ENCODE measurements at places on chromosomes 5 and 9.

DNA sequence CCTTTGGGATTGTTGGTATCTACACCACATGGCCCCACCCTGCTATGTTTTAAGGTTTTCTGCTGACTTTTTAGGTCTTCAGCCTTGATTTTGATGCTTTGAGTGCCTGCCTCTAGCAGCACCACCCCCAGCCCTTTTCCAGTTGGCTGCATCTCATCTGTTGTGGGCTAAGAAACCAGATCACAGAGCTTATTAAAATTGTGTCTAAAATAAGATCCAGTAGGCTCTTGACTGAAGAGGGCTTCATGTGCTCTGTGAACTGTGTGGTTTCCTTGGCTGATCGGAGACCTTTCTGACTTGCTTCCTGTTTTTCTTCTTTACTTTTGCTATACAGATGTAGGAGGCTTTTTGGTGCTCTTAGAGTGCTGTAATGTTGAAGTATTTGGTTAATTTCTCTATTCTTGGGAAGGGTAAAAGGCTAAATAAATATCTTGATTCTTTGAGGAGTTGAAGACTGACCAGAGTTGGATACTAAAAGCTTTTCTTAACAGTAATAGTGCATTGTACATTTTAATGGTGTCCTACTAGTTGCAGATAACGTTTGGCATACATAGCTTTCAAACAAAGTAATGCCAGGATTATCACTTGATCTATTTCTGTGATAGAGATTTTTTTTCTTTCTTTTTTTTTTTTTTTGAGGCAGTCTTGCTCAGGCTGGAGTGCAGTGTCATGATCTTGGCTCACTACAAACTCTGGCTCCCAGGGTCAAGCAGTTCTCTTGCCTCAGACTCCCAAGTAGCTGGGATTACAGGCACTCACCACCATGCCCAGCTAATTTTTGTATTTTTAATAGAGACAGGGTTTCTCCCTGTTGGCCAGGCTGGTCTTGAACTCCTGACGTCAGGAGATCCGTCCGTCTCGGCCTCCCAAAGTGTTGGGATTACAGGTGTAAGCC lies 4.5 kb downstream of the UBE2D2 start:
- peak; percentile 78 for DNase-seq

DNA sequence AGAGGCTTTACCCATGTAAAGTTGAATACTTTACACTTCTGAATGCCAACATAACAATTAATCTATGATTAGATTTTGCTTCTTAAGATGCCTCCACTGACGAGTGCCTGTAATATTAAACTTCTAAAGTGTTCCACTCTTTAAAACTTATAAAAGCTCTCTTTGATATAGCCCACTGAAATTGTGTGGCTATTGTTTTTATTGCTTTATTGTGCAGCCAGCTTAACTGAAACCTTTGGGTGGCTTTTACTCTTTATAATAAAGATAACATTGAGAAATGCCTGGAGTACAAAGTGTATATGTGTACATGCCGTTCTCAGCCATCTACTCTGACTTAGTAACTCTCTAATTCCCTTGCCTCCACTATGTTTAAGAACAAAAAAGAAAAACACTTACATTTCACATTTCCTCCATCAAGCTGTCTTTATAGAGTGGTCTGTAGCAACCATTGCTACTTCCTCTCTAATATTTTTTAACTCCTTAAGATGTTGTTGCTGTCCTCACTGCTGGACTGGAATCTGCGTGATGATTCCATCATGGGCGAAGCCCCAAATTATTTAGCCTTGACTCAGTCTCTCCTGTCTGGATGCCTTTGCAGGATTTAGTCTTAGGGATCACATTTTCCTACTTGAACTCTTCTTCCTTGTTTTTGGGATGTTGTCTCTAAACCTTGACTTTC lies 9.1 kb downstream of the PIK3R1 start:
- DNase-seq = no peak

DNA sequence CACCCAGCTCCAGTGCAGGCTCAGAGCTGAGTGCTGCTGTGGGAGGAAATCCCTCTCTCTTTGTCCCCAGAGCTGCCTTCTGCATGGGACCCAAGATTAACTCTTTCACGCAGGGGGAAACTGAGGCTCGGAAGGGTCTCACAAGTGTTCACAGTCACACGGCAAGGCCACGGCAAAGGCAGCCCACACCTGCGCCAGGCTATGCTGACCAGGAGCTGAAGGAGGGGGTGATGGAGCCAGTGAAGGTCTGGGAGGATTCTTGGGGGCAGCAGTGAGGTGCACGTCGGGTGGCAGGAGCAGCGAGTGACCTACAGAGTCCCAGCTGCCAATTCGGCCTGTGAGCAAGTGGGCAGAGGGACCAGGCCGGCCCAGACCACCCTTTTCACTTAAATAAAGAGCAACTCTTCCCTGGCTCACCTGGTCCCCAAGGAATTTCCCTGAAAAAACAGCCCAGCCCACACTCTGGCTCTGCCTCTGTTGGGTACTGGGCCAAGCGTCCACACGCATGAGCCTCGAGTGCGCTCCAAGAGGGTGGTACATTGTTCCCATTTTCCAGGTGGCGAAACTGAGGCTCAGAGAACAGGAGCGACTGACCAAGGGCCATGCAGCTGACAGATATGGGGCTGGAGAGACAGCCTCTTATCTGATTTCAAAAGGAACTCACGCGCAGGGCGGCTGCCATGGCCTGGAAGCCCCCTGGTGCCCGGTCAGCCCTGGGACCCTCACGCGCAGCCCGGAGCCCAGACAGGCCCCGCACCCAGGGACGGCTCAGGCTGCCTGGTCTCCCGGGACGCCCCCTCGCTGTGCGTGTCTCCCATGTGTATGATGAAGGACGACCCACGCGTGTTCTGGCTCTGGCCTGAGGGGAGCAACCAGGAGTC lies 28.2 kb downstream of the SARDH start:
- no peak for DNase-seq

GRCh38 chr9:86598411-86599239 lies 244.4 kb upstream of the TUT7 start:
- DNase-seq = no peak

- DNase-seq = peak; percentile 79
Observed at GRCh38 chr9:95724253-95724991, 151.1 kb upstream of the ERCC6L2 start.

GRCh38 chr5:35302544-35302943 lies 72.3 kb upstream of the PRLR start:
- DNase-seq = no peak

- DNase-seq = no peak
Observed at GRCh38 chr9:75452512-75452911, 364.2 kb downstream of the OSTF1 start.
